ENCODE measurements at places on chromosomes 2 and 18. TPM values are rescaled to one million over a fixed set of nuclear protein-coding genes. Genes with fewer than 3 reads are reported as not detected.

Gene TAF4B
- 1.9 TPM for total RNA-seq

Gene DTYMK
- total RNA-seq, result 27.9 TPM

Gene FBLN7
- 0.11 TPM for total RNA-seq

Gene UGT1A3
- not detected for total RNA-seq

Gene SNORC
- 0.63 TPM for total RNA-seq

Gene TMEM178A
- 0.32 TPM for total RNA-seq

Gene ATOH8
- 50.1 TPM for total RNA-seq

Gene RNF125
- total RNA-seq, result 1.4 TPM

Gene GPR39
- 3.8 TPM for total RNA-seq

Gene GAL3ST2
- not detected for total RNA-seq

Gene LCT
- 0.25 TPM for total RNA-seq

Gene CHRNG
- not detected for total RNA-seq

Gene BOLL
- total RNA-seq, result not detected

GRCh38 chr2:11676640-11677039 is 6.6 kb upstream of the NTSR2 start:
- DNase-seq, result no peak

DNA sequence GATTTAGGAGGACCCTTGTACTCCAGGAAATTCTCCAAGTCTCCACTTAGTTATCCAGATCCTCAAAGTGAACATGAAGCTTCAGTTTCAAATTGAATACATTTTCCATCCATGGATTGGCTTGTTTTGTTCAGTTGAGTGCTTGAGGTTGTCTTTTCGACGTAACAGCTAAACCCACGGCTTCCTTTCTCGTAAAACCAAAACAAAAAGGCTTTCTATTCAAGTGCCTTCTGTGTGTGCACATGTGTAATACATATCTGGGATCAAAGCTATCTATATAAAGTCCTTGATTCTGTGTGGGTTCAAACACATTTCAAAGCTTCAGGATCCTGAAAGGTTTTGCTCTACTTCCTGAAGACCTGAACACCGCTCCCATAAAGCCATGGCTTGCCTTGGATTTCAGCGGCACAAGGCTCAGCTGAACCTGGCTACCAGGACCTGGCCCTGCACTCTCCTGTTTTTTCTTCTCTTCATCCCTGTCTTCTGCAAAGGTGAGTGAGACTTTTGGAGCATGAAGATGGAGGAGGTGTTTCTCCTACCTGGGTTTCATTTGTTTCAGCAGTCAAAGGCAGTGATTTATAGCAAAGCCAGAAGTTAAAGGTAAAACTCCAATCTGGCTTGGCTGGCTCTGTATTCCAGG is at the start of gene CTLA4:
CTLA4 (plus strand) TSS at position 211 of the 640 bp plus-strand sequence; CDS start at position 383, 172 bp downstream.
- no peak for DNase-seq

DNA sequence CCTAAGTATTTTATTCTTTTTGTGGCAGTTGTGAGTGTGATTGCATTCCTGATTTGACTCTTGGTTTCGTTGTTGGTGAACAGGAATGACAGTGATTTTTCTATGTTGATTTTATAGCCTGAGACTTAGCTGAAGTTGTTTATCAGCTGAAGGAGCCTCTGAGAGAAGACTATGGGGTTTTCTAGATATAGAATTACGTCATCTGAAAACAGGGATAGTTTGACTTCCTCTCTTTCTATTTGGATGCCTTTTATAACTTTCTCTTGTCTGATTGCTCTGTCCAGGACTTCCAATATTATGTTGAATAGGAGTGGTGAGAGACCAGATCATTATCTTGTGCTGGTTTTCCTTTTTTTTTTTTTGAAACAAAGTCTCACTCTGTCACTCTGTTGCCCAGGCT is 18.0 kb upstream of the NOL4 start:
- no peak for DNase-seq

GRCh38 chr2:121961761-121962160 is 206.3 kb downstream of the TSN start:
- no peak for DNase-seq

DNA sequence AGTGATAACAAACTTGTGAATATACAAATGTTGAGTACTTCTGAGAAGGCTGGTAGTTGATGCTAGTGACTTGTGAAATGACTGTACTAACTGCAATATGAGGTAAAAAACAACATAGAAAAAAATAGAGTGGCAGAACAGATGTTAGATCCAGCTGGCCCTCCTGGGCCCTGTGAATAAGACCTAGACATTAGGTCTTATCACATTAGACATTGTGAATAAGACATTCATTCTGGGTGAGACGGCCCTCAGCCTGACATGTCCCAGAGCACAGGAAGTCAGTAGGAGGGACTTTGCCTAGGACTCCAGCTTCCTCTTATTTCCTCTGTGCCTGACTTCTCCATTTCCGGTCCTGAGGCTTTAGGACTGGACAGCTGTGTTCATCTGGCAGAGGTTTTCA is 22.9 kb downstream of the DOK1 start:
- peak; percentile 68 for DNase-seq

DNA sequence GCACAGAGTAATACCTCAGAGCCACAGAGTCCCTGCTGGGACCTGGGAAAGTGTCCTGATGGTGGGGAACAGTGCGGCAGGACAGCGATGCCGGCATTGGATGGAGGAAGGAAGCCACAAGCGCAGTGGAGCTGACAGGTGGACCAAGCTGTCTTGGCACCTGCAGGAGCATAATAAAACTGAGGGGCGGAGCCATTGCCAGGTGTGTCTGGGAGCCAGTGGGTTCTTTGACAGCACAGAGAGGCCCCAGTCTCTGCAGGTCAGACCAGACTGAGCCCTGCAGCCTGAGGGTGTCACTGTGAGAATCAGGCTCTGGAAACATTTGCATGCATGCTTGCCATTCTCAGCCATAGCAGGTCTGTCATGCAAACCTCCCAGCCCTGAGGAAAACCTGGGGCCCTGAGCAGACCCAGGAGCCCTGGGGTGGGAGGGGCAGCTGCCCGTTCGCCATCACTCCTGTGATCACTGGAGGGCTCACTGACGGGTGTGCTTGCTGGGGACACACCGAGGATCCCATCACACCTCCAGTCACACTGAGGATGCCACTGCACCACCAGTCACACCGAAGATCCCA is 210.5 kb upstream of the HDAC4 start:
- no peak for DNase-seq

- no peak for DNase-seq
Measured at GRCh38 chr2:46863882-46864281, 51.7 kb downstream of the MCFD2 start.

DNA sequence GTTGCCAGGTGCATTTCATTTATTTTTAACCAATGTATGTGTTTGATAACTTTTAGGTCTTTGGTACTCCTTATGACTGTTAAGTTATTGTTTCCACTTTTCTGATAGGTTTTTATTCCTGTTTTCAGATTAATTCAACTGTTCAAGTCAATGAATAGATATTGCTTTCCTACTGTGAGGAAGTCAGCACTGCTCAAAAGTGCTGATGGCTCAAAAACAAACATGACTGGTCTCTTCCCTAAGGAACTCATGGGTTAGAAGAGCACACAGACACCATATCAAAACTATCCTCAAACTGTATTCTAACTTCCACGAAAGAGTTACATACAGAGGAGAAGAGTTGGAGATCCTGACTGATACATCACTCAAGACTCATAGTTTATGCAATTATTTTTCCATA is 39.9 kb upstream of the REG3G start:
- DNase-seq, result no peak

- DNase-seq, result no peak
Measured at GRCh38 chr2:134120406-134120732, 133.5 kb upstream of the MGAT5 start.

DNA sequence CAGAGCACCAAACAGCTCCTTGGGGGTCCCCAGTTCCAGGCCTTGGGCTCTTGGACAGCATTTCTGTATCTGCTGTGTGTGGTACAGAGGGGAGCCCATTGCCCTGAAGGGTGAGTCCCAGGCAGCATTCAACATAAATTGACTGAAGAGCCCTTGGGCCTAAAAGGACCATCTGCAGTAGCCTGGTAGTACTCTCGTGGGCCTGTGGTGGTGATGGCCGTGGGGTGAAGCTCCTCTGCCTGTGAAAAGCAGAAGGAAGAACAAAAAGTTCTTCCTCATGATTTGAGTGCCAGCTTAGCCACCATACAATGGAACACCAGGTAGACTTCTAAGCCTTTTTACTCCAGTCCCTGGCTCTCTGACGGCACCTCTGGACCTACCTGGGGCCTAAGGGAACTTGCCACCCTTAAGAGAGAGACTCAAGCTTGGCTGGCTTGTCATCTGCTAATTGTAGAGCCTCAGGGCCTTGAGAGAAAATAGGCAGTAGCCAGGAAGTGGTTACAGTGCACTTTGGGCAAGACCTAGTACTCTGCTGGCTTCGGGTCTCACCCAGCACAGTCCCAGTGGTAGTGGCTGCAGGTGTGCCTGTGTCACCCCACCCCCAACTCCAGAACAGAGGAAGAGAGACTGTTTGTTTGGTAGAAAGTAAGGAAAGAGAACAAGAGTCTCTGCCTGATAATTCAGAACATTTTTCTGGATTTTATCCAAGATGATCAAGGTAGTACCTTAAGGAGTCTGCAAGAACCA is 84.6 kb upstream of the CERS6 start:
- DNase-seq, result no peak

GRCh38 chr2:221571551-221572218 is 419 bp downstream of the EPHA4 start:
- peak; percentile 77 for DNase-seq

GRCh38 chr2:121405233-121405632 is 120.2 kb upstream of the TFCP2L1 start:
- no peak for DNase-seq

DNA sequence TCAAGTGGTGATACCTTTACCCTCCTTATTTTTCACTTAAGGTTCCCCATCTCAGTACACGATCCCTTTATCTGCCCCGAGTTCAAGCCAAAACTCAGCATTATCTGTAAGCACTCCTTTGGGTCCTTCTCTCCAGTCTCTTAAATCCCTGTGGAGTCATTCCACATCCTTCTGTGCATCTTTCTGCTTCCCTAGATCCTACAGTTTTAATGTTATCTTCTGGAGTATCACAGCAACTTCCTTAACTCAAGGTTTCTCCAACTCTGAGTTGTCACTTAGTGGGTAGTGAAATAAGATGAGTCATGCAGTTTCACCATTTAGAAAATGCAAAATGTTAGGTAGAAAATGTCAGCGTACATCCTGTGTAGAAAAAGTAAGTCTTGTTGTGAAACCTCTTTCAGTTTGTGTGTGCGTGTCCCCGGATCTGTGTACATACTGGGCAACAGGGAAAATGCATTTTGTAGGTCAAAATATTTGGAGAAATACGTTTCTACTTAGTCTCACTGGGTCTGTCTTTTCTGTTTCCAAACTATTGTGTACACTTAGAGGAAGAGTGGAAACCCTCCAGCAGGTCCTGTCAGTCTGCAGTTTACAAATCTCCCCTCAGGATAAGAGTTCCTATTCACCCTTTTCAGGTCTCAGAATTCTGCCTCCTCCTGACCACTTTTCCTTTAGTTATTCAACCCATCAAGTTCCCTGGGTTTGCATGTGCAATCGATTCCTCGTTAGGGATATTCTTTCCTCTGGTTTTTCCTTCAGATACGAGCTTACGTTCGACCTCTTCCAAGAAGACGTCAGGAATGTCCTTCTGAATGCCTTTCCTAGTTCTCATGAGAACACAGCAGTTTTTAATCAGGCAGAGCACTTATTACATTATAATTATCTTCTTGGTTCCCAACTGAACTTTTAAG is 154.8 kb downstream of the TGIF1 start:
- DNase-seq, result peak; percentile 94

DNA sequence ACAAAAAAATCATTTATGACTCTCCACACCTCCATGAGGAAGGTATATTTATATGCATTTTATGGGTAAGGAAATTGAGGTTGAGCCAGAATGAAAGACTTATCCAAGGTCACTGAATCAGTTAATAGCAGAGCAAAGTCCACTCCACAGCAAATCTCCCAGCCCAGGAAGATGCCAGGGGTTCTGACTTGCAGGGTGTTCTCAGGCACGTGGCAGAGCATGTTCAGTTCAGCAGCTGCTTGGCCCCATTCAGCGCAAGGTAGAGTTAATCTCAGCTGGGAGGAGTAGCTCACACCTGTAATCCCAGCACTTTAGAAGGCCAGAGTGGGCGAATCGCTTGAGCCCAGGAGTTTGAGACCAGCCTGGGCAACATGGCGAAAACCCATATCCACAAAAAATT is 17.8 kb upstream of the DGKD start:
- DNase-seq, result no peak

GRCh38 chr2:104375206-104375605 is 478.7 kb upstream of the POU3F3 start:
- no peak for DNase-seq

GRCh38 chr18:74994502-74995418 is 214.2 kb downstream of the PTGR3 start:
- DNase-seq, result peak; percentile 28

DNA sequence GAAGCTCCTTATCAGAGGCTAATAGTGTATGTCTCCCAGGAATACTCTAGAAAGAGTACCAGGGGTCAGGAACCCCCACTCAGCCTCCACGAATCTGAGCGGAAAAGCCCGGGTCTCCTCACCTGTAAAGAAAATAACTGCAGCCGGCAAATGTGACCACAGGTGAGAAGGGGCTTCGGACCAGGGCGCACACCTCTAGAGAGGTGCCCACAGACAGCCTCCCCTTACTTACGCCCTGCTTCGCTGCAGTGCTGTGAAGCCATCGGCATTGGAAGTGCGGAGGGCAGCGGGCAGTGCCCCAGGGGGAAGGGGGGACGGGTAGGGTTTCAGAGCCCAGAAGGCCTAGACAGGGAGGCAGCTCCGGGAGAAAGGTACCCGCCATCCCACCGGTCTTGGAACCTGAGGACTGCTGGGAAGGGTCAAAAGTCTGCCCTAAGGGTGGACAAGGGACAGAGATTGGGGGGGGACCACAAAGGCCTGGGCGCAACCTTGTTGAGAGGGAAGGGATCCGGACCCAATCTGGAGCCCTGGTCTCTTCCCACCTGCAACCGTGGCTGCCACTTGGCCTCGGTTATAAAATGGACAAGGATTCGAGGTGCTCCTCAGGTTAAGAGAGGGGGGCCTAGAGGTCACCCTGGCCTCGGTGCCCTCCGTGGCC is 642 bp upstream of the STEAP3 start:
- no peak for DNase-seq

- peak; percentile 83 for DNase-seq
Measured at GRCh38 chr2:70087702-70088597, 673 bp downstream of the PCBP1 start.

- DNase-seq, result peak; percentile 91
Measured at GRCh38 chr2:237171396-237171795, 85.7 kb downstream of the COPS8 start.

- DNase-seq, result peak; percentile 37
Measured at GRCh38 chr2:196274387-196274809, 103.0 kb upstream of the STK17B start.

DNA sequence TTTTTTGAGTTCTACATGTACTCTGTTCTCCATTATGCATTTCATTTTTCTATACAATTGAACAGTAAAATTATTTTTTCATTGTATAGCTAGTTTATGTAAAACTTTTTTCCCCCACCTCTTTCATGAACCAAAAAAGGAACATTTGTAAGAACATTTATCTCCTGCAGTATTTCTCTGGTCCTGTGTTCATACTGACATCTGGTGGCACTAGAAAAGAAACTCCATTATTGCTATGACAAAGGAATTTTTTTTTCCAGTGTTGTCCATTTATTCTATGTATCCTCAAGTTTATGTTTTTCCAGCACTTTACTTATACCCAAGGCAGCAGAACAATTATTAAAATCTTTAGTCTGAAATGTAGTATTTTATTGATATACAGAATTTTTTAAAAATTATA is 27.4 kb upstream of the CHAC2 start:
- peak; percentile 49 for DNase-seq

- no peak for DNase-seq
Measured at GRCh38 chr2:233442028-233442310, 87.7 kb downstream of the DGKD start.

- peak; percentile 14 for DNase-seq
Measured at GRCh38 chr2:52862801-52863200, 904.8 kb upstream of the CHAC2 start.
